ENCODE measurements at places on chromosomes 2 and 18.

DNA sequence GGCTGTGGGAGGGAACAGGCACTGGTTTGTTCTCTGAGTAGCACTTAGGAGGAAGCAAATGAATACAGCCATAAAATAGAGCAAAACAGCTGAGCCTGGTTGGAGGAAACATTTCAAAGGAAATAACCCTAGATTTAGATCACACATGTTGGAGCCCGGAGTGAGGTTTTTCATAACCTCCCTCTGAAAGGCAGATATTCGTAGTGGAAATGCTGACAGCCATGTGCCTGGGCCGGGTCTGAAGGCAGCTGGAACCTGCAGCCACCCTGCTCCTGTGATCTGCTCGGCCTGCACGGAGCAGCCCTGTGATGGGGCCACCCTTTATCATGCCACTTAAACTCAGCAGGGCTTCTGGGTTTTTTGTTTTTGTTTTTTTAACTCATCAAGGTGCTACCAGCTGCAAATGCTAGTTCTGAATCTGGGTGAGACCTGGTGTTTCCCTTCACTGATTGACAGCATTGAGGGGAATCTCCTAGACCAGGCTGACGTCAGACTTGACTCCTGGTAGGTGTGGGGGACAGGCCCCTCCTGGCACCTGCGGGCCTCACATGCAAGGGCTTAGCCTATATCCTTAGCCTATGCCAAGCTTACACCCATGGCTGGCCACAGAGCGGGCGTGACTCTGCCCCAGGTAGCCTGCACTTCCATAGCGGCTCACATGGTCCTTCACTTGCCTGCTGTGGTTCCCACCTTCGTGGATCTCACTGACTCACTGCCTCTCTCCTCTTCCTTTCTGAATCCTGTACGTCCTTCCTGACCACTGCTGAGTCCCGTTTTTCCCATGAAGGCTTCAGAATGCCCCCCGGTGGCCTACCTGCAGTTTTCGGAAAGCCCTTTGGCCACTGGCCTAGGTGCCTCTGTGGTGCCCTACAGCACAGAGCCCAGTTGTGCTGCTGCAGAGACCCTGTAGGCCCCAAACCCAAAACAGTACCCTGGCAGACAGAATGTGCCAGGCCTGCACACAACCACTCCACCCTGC is 217.3 kb downstream of the SEPTIN10 start:
- no peak for DNase-seq

GRCh38 chr2:3814706-3815245 is 111.4 kb downstream of the DCDC2C start:
- no peak for DNase-seq

GRCh38 chr2:85987266-85988174 is 98.7 kb upstream of the ST3GAL5 start:
- no peak for DNase-seq

DNA sequence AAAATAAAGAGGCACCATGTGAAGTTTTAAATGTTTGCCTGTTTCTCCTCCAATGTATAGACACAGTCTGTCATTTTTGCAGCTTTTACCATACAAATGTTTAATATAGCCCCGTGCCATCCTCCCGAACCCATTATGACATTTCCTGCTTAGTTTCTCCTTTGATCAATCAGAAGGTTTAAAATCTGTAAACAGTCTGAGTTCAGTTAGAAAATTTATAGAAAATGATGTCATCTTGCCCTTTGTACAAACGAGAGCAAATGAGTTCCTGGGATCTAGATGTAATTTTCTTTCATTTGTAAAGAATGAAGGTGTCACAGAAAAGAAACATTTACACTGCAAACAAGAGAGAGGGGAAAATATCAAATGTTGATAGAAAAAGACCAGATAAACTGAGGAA is 62.7 kb upstream of the NFU1 start:
- no peak for DNase-seq

- DNase-seq = no peak
These were observed 39.2 kb downstream of the GNAL start for GRCh38 chr18:11728249-11728648.

- peak; percentile 74 for DNase-seq
These were observed 44.8 kb upstream of the KDM3A start for GRCh38 chr2:86396291-86396785.

GRCh38 chr2:96407919-96408550 is 72.5 kb downstream of the NCAPH start:
- no peak for DNase-seq

DNA sequence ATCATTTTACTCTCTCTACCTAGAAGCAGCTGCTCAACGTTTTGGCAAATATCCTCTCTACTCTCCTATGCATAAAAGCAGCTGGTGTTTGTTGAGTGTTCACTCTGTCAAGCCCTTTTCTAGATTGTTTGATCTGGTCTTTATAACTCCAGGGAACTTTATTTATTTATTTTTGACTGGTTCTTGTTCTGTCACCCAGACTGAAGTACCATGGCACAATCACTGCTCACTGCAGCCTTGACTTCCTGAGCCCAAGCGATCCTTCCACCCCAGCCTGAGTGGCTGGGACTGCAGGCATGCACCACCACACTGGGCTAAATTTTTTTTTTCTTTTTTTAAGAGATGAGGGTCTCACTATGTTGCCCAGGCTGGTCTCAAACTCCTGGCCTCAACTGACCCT is 12.7 kb downstream of the CATIP start:
- DNase-seq = no peak

GRCh38 chr2:240216167-240216566 is 75.7 kb upstream of the OTOS start:
- peak; percentile 67 for DNase-seq

- no peak for DNase-seq
These were observed 145.2 kb downstream of the RAD51AP2 start for GRCh38 chr2:17373041-17373440.

Measured in posterior cingulate gyrus (tissue), 11 donors.